ENCODE measurements at places on chromosomes 11 and 22.

DNA sequence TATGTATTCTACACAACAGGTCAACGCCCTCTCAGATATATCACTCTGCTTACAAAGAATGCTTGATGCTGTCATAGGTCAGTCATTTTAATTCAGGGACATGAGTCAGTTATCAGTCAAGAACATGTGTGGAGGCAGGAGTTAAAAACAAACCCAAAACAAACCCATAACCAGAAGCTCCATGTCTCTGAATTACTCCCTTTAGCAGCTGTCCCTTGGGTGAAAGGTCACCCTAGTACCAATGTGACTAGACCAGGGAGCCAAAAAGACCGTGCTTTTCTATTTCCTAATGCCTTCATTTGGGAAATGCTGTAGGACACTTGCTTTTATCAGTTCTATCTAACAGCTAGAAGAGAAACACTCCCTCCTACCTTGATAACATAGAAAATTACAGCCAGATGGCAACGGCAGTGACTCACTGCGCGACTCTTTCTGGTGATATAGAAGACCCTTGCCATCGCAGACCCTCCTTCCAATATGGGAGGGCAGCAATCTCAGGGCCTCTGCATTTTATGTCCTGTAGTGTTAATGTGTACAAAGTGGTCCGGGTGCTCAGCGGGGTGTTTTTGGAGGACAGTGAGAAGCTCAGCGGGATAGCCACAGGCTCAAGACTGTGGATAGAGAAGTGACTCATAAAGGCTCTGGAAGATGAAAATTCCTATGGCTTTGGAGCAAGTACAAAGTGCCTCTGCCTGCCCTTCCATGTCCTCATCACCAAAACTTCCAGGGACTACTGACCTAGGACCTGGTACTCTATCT is 24.8 kb downstream of the APOL5 start:
- DNase-seq = no peak

DNA sequence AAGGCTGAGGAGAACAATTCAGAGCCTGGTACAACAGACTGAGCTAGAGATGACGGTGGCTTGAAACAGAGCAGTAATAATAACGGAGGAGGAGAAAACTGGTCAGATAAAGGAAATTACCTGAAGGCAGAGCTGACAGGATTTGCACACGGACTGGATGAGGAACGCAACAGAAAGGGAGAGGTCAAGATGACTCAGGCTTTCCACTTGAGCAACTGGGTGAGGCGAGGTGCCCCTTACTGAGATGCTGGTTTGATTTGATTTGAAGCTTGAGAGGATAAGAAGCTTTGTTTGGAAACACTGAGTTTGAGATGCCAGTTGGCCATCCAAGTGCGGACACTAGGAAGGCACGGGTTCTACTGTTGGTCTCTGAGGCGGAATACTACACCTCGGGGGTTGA is 35.4 kb upstream of the NRIP3 start:
- no peak for DNase-seq

GRCh38 chr11:47797633-47798032 is 30.5 kb upstream of the FNBP4 start:
- DNase-seq = peak; percentile 9

DNA sequence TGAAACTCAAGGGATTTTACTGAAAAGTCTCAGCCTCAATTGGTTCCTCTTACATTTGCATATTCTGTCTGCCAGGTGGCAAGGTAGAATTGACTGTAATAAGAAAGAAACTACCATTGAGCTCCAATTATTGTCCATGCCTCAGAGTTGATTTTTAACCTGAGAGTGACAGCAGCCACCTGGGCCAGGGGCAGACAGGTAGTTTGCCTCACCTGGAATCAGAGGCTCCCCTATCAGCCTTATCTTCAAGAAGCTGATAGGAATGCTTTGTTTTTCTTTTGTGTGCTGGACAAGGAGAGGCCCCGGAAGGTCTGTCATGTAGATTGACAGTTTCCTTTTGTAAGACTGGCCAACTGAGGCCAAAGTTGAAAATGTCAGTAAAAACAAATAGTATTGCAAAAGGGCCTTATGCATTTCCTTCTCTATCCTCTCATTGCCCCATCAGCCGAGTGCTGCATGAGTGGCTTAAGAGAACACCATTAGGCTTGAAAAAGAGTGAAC is 34.1 kb downstream of the CD44 start:
- no peak for DNase-seq

DNA sequence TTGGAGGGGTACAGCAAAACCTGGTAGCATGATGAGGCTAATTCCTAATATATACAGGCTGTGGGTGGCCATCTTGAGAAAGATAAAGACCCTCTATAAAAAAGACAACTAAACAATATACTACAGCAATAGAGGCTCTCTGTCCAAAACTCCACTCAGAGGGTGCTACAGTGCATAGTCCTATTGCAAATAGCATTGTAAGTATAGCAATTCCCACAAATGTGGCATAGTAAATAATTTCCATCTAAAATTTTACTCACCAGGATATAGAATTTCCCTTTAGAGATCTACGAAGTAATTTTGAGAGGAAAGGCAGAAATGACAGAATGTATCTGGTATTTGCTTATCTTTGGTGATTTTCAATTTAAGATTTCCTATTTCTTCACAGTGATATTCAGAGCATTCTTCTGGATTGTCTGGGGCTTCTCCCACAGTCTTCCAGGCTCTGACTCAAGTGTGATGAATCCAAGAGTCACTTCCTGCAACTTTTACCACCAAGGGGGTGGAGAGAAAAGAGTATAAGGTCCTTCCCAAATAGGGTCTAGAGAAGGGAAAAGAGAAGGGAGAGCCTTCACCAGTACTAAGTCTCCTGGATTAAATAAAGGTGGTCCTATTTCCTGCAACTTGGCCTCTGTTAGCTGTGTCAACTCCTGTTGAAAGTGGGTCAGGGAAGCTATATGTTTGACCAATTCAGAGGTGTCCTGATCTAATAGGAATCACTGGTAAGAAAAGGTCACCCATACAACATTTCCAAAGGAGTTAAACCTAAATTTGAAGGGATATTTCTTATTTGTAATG is 1054.7 kb upstream of the CNTN5 start:
- no peak for DNase-seq

DNA sequence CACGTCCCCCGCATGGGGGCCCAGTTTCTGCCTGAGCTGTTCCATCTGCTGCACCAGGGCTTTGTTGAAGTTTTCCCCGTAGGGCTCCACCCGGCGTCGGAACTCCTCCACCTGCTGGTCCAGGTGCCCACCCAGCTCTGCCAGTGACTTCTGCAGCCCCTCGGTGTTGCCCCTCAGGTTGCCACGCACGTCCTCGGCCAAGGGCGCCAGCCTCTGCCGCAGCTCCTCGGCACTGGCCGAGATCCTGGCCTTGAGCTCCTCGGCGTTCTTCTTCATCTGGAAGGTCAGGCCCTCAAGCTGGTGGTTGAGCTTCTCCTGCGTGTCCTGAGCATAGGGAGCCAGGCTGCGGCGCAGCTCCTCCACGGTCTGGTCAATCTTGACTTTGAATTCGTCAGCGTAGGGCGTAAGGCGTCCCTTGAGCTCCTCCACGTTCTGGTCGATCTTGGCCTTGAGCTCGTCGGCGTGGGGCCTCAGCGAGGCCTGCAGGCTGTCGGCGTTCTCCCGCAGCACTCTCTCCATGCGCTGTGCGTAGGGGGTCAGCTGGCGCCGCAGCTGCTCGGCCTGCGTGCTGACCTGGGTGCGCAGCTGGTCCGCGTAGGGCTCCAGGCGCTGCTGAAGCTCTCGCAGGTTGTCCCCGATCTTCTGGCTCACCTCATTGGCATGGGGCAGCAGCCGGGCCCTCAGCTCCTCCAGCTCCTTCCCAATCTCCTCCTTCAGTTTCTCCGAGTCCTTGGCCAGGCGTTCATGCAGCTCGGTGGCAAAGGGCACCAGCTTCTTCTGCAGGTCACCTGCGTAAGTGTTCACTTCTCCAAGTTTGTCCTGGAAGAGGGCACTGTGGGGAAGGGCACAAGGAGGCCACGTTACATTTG is 1.8 kb downstream of the APOA4 start:
- DNase-seq = no peak

- DNase-seq = no peak
Observed at GRCh38 chr22:45290410-45290936, 5.7 kb downstream of the UPK3A start.

DNA sequence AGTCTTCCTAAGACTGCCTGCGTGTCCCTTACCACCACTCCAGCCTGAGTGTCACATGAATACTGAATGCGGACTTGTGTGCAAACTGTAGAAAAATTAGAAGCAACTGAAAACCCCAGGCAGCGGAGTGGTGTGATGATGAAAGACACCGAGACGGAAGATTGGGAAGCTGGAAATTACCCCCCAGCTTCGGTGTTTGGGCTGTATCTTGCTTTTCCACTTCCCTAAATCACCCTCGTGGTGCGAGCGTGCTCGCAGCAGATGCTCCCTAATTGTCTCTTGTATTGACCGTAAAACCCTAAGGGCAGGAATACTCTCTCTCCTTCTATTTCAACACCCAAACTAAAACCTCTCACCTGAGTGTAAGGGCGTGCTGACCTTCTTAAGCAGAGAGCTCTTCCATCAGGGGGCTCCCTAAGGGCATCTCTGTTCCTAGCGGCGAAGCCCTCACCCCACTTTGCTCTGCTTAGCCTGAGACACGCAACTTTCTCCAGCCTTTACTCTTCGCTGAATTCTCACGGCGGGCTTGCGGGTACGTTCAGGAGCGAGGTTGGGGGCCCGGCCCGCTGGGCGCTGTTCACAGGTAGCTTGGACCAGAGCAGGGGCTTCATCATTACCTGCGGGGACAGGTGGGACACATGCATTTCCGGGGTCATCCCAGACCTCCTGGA is 62.4 kb downstream of the CRYBB2 start:
- no peak for DNase-seq

DNA sequence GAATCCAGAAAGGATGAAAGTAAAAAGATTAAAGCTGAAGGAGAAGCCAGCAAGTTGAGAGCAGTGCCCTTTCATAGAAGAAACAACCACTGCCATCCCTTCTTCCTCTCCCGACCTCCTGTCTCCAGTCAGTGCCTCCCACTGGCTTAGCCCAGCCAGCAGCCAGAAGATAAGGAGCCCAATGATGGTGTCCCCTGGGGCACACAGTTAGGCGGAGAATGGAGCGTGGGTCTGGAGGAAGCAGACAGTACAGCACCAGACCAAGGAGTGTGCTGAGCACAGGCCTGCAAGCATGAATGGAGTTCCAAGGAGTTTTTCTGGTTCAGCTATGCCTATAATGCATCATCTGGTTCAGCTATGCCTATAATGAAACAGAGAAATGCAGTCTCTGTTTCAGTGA is 54.3 kb upstream of the TNRC6B start:
- DNase-seq = no peak

- DNase-seq = no peak
Observed at GRCh38 chr11:23574149-23574548, 713.9 kb upstream of the CCDC179 start.

- no peak for DNase-seq
Observed at GRCh38 chr11:19929655-19930054, 217.0 kb downstream of the NAV2 start.

GRCh38 chr11:95388086-95388485 is 157.1 kb upstream of the SESN3 start:
- no peak for DNase-seq

GRCh38 chr11:86459002-86459385 is 84.3 kb downstream of the CCDC81 start:
- no peak for DNase-seq

DNA sequence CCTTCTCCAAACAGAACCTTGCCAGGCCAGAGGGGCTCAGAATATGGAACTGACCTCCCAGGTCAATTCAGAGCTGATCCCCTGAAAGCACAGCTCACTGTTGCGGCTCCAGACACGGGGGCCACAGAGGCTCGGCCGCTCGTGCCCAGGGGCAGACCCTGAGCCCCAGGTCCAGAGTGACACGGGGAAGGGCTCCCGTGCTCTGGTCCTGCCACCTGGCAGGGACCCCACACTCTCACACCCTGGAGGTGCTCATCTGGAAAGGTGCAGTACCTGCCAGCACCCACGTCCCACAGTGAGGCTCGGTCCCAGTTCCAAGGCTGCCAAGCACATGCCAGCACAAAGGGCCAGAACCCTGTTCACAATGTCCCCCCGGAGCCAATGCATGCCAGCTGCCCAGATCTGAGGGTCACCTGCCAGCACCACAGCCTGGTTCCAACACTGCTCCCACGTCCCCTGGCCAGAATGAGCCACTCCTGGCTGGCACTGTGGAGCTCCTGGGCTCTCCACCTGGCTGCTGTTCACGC is 170.6 kb downstream of the SHANK2 start:
- DNase-seq = no peak

- DNase-seq = no peak
Observed at GRCh38 chr11:6427516-6427915, 8.6 kb upstream of the APBB1 start.

DNA sequence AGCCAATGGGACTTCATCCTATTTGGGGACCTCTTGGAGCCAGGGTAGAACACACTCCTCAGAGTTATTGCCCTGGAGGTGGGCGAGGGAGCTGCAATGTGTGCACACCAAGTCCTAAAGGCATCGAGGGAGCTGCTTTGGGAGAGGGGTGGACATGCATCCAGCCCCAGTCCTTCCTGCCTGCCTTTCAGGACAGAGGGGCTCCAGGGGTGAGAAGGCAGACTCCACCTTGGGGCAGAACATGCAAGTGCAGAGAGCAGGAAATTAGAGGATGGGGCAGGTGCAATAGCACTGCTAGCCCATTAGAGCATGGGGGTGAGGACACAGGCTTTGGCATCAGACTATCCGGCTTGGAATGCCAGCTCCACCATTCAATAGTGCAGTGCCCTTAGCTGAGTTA is 288.5 kb downstream of the OPCML start:
- no peak for DNase-seq

DNA sequence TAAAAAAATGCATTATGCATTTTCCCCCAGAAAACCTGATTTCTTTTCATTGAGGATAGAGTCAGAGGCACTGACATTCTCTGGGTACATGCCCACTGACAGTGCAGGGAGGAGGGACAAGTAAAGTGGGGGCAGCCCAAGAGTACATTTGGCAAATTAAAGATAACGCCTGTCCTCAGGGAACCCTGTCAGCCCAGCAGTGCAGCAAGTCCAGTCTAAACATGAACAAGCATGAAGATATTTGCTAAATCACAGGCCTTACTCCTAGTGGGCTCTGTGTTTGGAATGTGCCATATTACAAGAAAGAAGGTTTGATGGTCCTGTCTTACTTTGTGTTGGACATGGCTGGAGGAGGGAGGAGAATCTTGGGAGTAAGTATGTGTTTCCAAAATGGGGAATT is 37.9 kb downstream of the AMOTL1 start:
- no peak for DNase-seq

- DNase-seq = no peak
Observed at GRCh38 chr11:68980776-68981065, at the start of gene MRGPRD. Gene MRGPRD (minus strand): TSS chr11:68980986. CDS start chr11:68980986, 0 bp downstream.

DNA sequence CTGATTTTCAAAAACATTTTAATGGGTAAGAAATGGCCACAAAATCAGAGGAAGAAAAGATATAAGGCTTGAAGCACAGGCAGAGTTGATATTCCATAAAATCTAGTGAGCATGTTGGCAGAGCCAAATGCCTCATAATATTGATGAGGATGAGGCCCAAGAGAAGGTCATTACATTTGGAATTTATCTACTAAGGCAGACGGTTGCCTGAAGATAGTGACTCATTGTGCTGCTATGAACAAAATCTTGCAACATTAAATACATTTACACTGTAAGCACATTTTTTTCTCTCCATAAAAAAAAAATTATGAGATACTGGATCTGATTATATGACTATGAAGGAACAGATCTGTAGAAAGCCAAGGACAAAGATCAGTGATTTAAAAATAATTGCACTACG is 881.4 kb upstream of the CHORDC1 start:
- DNase-seq = no peak

Measured in activated T-helper 9 cell treated with anti-CD3 and anti-CD28 coated beads, Interleukin-2, amount 50 U/mL, for 16 hours (primary cell).